ENCODE measurements at places on chromosomes 11 and 22.

DNA sequence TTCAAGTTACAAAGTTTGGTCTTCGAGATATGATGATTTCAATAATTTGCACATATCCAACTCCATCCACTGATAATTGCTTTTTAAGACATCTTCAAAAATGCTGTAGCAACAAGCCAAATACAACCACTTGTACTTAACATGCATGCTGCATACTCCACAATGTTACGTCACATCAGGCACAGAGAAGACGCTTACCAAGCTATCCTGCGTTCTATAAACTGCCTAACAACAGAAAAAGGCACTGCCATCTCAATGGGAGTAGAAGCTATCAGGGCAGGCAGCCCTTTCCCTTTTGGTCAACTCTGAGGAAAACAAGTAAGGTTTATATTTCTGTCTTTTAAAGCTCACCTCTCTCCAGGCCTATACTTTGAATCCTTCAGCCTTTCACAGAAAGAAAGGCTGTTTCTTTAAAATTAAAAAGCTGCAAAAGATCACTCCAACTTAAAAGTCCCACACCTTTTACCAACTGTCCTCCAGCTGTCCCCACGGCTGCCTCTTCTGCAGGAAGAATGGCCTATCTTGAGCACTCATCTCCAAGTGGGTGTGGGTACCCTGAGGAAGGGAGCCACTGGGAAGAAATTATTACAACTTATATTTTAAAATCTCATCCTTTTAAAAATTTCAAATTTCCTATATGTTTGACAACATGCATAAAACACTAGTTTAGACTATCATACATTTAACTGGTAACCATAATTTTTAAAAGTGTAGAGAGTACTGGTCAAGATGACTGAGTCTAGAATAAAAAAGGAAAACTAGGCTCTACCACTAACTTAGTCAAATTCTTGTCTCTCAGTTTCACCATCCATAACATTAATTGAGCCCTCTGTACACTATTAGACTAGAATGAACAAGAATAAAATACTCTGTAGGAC is 14.5 kb downstream of the PHF21A start:
- peak; percentile 19 for DNase-seq

DNA sequence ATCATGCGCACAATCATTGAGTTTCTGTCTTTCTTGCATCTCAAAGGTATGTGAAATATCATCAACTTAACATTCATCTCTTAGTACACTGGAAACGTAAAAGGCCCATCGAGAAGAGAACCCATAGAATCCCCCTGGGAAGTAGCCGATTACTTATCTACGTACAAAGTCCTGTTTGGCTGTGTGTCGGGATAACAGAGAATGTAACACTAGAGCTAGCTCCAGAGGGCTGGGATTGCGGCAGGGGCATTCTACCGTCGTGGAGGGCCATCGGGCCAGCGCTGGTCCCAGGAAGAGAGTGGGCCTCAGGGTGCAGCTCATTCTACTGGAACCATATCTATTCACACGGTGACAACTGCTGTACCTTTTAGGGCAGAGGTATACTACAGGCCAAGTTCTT is 4.5 kb downstream of the GAL start:
- DNase-seq, result no peak

GRCh38 chr11:113593698-113594308 is 112.3 kb downstream of the TMPRSS5 start:
- DNase-seq, result peak; percentile 72

- no peak for DNase-seq
These were observed 17.9 kb downstream of the MICAL2 start for GRCh38 chr11:12128301-12128751.

DNA sequence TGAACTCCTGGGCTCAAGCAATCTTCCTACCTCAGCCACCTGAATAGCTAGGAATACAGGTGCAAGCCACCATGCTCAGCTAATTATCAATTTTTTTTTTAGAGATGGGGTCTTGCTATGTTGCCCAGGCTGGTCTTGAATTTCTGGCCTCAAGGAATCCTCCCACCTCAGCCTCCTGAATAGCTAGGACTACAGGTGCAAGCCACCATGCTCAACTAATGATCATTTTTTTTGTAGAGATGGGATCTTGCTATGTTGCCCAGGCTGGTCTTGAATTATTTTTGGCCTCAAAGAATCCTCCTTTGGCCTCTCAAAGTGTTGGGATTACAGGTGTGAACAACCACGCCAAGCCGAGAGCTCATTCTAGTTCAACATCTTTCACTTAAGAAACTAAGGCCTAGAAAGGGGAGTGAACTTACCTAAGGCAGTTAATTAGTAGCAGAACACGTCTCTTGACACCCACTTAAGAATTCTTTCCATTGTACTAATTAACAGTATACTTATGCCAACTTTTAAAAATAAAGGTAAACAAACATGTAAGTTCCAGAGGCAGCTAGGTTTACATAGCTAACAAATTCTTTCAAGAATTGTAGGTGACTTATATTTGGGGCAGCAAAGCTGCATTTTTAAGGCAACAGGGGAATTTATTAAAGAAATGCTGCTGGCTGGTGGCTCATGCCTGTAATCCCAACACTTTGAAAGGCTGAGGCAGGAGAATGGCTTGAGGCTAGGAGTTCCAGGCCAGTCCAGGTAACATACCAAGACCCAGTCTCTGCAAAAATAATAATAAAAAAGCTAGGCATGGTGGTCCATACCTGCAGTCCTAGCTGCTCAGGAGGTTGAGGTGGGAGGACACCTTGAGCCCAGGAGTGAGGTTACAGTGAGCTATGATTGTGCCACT is 9.6 kb downstream of the ZBED5 start:
- no peak for DNase-seq

- no peak for DNase-seq
These were observed 65.5 kb downstream of the BMAL1 start for GRCh38 chr11:13343067-13343466.

GRCh38 chr11:95849087-95849825 is 59.0 kb downstream of the CEP57 start:
- DNase-seq, result peak; percentile 66

DNA sequence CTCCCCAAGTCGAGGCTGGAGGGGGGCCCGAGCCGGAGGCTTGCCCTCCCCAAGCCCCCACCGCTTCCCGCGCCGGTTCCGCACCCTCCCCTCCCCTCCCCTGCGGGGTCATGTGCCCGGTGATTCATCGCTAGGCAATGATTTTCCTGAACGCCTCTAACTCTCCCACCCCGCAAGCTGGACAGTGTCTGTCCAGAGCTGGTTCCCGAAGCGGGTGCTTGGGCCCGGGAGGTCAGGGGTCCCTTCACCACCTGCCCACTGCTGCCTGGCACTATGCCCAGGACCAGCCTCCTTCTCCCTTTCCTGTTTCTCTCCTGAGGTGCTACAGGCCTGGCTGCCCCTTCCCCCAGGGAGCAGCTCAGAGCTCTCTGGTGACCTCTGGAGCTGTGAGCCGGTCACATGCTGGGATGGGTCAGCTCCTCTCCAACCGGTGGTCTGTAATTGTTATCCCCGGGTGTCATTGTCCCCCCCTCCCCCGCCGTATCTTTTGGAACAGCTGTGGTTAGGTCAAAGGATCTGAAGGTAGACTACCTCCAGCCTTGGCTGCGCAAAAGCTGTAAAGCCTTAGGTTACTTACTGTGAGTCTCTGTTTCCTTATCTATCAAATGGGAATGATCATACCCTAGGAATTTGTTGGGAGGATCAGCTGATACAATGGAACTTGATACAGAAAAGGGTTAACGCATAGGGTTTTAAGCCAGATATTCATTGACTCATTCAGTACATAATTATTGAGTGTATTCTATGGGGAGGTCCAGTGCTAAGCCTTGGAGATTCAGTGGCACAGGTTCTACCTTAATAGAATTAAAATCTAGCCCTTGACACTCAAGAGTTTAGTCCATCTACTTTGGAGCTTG is 753 bp downstream of the STX3 start:
- peak; percentile 90 for DNase-seq

GRCh38 chr11:18394928-18395734 is 768 bp downstream of the LDHA start:
- DNase-seq, result no peak

GRCh38 chr11:5967708-5968107 is 586 bp downstream of the OR56A5 start:
- DNase-seq, result no peak

DNA sequence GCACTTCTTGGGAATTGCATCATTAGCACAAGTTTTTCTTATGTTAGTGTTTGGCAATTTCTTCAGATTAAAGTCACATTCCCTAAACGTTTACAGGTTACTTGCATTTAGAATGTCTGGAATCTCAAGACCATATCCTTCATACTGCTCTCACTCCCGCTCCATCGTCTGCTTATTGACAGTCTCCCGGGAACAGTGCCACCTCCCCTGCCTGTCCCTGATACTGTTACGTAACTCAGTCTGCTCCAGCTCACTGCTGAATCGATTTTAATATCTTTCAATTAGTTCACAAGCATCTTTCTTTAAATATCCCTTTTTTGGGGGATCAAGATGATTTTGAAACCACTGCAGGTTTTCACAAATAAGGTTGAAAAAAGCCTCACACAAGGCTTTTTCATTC is 48.2 kb downstream of the GLYATL2 start:
- DNase-seq, result no peak

DNA sequence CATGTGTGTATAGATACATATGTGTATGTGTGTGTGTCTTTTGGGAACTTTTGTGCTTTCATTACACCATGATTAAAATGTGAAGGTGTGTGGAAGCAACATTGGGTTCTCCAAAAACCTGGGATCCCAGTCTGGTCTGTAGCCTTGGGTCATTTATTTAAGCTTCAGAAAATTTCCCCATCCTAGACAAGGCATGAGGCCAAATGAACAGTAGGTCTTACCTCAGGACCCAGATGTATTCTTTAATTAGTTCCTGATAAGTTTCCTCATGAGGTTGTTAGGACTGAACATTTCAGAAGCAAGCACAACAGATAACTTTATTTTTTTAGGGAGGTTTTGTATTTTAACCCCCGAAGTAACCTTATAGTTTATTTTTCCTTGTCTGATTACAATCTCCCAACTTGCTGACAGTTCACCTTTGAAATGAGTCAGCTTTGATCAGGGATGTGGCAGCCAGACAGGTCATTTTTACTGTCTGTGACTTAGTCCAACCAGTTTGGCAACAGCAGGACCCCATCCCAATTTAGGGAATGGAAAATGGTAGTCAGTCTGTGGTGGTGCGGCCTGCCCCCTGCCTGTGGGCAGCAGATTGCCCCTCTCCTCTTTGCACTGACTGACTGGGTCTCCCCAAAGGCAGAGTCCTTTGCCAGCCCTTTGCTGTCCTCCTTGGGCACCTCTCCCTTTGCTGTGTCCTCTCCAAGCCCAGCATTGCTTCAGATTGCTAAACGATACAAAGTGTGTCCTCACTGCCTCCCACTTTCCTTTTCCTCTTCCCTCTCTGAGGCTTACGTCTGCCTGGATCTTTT is 88.3 kb downstream of the NAV2 start:
- no peak for DNase-seq

- DNase-seq, result peak; percentile 52
These were observed 10.9 kb upstream of the DKK3 start for GRCh38 chr11:12019337-12019736.

DNA sequence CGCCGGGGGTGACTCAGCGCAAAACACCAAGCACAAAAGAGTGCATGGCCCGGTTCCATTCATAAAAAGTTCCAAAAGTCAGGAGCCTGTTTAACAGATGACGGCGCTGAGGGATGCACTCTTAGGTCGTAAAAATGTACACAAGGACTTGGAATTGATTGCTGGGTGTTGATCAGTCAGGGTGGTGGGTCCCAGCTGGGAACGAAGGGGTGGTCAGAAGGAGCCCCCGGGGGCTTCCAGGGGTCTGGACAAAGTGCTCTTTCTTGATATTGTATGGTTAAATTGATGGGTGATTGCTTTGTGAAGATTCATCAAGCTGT is 20.7 kb downstream of the IFITM10 start:
- DNase-seq, result no peak

DNA sequence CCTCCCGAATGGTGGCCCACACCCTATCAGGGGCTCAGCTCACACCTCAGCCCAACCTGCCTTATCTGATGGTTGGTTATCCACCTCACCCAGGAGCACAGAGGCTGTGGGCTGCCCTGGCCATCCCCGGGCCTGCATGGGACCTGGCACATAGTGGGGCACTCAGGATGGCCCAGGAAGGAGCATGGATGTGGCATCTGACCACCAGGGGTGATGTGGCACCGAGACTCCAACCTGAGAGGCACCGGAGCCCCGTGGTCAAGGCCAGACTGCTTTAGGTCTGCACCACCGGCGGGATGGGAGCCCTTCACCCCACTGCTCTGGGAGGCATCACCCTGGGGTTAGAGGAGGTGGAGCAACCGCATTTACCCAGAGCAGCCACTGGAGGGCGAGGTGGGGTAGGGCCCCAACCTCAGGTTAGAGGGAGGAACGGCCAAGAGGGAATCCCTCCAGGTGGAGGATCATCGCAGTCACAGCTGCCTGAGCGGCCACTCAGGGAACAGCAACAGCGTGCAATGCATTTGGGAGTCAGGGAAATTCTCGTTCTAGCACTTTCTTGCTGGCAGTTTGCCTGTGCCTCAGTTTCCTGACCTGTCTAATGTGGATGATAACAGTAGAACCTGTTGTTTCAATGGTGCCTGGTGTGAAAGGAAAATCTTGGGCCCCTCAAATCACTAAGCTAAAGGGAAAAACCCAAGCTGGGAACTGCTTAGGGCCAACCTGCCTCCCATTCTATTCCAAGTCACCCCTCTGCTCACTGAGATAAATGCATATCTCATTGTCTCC is 52.9 kb upstream of the CARS1 start:
- peak; percentile 82 for DNase-seq

GRCh38 chr11:34243600-34244464 is 114.0 kb downstream of the ABTB2 start:
- peak; percentile 85 for DNase-seq

- no peak for DNase-seq
These were observed 32.5 kb upstream of the FZD4 start for GRCh38 chr11:86987679-86988078.

GRCh38 chr11:125105926-125106325 is 5.5 kb downstream of the TMEM218 start:
- DNase-seq, result no peak

DNA sequence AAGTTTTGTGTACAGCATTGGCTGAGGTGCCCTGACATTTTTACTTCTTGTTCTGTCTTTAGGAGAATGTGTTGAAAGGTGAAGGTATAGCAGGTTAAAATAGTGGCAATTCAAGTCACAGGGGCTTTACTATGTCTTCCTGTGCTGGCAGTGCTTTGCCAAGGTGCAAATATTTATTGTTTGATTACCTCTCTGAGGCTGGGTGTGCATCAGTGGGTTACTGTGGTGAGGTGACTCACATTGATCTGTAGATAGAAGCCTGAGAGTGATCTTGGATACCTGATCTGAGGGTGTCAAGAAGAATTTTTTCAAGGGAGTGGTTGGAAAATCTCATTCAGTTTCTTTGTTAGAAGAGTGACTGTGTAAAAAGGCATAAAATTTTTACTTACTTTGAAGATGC is 90.0 kb downstream of the ARHGAP42 start:
- no peak for DNase-seq

GRCh38 chr22:44328762-44329161 is 16.0 kb upstream of the SHISAL1 start:
- no peak for DNase-seq
